Stimulated activated CD4-positive, alpha-beta T cell treated with anti-CD3 and anti-CD28 coated beads, Interleukin-15, amount 100 ng/mL, for 24 hours (primary cell): ENCODE measurements at places on chromosomes 13 and 19.
A peak's percentile ranks its signal among the peaks of the same experiment; 100 is the strongest.

DNA sequence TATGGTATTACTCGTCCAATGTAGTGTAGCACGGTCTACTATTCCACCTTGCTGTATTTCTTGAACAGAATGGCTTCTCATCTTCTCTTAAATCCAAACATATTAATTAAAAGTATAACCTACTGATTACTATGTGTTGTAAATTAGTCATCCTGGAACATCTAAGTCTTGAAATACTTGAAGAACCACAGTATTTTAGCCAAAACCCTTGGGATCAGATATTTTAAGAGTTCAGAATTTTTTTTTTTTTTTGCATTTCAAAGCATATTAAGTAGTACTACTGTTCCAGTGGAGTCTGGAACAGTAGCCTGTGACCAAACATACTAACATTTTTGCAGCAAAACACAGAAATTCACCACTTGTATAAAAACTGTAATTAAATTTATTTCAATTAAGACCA lies 30.1 kb downstream of the ZC3H13 start:
- DNase-seq = no peak

GRCh38 chr13:47019977-47020376 lies 123.1 kb upstream of the HTR2A start:
- DNase-seq = no peak

- DNase-seq = no peak
Observed at GRCh38 chr13:110125613-110126272, 181.2 kb downstream of the COL4A1 start.

GRCh38 chr13:44797685-44798084 lies 191.6 kb downstream of the NUFIP1 start:
- DNase-seq = no peak

DNA sequence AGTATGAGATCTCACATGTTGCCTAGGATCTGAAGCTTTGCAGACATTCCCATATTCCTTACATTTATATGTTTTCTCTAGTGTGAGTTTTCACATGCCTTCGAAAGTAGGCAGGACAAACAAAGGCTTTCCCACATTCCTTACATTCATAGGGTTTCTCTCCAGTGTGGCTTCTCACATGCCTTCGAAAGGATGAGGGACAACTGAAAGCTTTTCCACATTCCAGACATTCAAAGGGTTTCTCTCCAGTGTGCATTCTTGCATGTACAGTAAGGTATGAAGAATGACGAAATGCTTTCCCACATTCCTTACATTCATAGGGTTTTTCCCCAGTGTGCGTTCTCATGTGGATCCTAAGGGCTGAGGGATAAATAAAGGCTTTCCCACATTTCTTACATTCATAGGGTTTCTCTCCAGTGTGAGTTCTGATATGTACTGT lies 14.2 kb downstream of the ZNF699 start:
- no peak for DNase-seq

DNA sequence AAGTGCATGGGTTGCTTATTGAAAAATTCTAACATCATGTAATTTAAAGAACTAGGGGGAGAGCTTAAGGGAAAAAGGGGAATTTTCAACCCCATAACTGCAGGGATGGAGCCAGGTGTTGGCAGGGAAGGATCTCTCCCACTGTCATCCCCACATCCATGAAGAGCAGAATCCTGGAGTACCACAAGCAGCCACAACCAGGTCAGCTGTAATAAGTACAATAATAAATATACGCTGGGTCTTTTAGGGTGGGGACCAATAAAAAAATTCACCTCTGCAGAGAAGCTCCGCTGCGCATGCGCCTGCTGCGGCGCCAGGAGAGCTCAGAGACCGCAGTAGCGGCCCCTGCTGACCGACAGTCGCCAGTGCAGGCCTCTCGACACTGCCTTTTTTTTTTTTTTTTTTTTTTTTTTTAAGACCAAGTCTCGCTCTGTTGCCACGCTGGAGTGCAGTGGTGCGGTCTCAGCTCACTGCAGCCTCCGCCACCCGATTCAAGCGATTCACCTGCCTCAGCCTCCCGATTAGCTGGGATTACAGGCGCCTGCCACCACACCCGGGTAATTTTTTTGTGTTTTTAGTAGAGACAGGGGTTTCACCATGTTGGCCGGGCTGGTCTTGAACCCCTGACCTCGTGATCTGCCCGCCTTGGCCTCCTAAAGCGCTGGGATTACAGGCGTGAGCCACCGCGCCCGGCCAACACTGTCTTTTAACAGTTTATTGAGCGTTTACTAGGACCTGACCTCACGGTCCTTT lies 2.5 kb upstream of the EEF2 start:
- peak; percentile 92 for DNase-seq

DNA sequence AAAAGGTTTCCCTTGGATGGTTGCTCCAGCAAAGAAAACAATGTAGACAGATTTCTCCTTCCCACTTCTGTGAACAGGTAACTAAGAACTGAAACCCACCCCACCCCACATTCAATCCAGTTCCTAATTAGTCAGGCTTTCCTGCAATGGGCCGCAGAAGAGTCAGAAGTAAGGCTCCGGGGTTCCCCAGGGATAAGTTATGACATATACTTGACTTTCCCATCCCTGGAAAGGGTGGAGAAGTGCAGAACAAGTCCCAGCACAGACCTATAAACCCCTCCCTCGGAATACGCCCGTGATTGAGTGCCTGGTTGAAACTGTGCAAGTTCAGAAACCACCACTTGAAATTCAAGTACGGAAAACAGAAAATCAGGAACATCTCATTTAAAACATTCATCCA lies 24.9 kb downstream of the RCBTB2 start:
- DNase-seq = no peak

GRCh38 chr13:20624213-20624612 lies 57.3 kb downstream of the IFT88 start:
- DNase-seq = no peak

DNA sequence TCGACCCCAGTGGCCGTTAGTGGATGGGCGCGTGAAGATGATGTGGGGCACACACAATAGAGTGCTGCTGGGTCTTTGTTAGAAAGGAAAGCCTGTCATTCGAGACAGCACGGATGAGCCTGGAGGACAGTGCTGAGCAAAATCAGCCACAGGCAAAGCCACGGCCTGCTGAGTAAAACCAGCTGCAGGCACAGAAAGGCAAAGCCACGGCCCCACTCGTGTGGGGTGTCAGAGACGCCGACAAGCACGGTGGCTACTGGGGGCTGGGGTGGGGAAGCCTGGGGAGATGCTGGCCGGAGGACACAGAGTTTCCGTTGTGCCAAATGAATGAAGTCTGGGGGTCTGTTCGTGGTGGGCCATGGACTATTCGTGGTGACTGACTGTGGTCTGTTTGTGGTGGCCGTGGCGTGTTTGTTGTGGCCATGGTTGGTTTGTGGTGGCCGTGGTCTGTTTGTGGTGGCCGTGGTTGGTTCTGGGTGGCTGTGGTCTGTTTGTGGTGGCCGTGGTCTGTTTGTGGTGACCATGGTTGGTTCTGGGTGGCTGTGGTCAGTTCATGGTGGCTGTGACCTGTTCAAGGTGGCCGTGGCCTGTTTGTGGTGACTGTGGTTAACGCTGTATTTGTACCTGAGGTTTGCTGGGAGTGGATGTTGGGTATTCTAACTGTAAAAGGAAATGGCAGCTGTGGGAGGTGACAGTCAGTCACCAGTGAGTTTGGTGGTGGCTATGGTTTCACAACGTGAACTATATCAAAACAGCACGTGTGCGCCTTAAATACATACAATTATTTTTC lies 36.3 kb downstream of the MCF2L start:
- DNase-seq = peak; percentile 21

- no peak for DNase-seq
Observed at GRCh38 chr13:22127277-22128164, 456.6 kb downstream of the FGF9 start.

GRCh38 chr13:95880331-95880730 lies 172.9 kb downstream of the UGGT2 start:
- no peak for DNase-seq
